ENCODE measurements at places on chromosomes 12 and 14.

- DNase-seq = no peak
Measured at GRCh38 chr12:3199551-3200031, 122.4 kb downstream of the TSPAN9 start.

DNA sequence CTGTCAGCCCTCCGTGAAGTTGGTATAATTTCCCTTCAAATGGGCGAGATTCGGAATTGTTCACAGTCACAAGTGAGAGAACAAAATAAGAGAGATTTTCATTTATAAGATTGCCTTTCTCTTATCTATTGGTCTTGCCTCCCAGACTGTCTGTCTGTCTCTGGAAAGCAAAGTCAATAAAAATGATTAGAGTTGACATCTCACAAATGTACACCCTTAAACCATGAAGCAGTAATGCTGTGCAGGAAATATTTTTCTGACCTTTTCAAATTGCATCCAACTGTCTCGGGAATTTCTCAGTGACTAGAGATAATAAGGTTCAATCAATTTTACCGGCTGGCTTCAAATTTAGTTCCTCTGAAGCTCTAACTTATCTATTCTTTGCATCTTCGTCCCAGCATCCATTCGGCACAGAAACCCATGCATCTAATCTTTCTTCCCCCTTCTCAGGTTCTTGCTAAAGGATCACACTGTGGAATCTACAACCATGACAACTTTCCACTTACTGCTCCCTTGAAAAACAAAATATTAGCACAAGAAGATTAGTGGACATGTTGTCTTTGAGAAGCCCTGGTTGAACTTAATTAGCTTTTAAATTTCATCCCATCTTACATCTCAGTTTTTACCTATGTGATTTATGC, 93.1 kb downstream of the RMST start:
- no peak for DNase-seq

DNA sequence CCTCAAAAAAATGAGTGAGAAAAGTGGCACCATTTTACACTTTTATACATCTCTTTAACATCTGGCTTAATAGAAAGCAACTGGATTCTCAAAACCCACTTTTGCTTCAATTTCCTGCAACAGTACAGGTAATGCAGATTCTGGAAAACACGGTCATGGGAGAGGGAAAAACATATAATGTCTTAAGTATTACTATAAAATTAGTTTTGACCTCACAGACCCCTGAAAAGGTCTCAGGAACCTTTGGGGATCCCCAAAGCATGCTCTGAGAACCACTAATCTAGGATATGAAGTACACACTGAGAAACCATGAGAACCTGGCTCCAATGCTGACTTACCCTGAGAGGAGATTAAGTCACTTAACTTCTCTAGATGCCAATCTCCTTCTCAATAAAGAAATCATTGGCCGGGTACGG, 64.7 kb downstream of the PPP2R5E start:
- DNase-seq = no peak

- no peak for DNase-seq
Measured at GRCh38 chr14:100333827-100334226, 10.7 kb downstream of the SLC25A47 start.

DNA sequence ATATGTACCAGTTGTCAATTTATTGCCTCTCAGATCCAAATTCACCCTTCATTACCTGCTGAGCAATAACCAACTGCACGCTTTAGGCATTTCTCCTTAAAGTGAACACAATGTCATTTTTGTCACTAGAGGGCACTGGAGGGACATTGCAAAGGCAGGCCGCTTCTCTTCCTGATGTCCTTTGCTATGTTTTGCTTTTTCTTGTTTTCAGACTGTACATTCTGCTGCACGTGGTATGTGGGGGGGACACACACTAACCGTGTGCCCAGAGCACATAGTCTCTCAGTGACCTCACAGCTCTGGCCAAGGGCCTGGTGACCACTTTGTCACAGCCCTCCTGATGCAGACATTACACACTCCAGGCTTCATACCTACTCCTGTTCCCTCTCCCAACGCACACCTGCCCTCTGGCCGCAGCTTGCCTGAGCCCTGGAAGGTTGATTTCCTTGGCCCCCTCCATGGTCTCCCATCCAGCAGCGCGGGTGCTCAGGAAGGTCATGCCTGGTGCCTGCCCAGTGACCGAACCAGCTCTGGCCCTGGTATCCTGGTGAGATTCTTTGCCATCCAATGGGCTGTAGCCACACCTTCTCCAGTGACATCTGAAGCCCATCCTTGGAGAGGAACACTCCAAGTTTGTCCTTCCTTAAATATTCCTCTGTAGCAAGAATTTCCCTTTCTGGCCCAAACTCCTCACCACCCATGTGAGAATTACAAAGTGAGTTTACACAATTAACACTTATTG, 39.9 kb downstream of the MYO1H start:
- DNase-seq = peak; percentile 28

DNA sequence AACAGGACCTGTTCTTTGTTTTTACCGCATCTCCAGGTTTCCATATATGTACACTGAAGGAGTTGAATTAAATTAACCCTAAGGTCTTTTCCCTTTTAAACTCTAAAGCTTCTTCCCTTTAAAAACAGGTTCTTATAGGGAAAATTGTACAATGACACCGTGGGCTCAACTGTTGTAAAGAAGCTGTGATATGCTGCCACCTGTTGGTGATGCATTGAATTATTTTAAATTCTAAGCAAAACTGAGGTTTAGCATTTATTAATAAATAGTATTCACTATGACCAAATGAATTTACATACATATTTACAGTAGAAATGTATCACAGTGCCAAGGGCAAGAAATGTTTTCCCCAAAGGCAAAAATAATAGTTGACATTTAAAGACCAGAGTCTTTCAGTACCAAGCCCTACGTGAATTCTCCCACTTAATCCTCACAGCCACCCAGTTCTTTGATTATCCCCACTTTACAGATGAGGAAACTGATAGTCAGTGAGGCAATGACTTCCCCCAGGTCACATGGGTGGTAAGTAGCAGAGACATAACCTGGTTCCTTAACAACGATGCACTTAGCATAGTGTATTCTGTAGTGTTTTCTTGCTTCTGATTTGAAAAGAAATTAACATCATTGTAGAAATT, 35.7 kb upstream of the TMEM263 start:
- peak; percentile 47 for DNase-seq

DNA sequence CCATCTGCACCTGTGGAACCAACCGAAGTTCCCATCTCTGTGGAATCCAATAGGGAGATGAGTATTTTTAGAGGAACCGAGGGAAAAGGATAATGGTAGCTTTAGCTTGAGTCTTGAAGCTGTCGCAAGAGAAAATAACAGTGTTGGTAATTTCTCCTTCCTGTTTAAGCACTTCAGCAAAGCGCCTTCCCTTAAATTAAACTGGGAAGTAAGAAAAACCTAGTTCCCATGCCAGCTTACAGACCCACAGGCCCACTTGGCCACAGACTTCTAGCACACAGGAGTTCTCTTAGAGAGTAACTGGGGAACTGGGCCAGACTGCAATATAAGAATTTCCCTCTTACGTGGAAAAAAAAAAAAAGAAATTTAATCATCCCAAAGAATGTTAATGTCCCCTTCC, 223.8 kb downstream of the EFCAB11 start:
- DNase-seq = peak; percentile 62

DNA sequence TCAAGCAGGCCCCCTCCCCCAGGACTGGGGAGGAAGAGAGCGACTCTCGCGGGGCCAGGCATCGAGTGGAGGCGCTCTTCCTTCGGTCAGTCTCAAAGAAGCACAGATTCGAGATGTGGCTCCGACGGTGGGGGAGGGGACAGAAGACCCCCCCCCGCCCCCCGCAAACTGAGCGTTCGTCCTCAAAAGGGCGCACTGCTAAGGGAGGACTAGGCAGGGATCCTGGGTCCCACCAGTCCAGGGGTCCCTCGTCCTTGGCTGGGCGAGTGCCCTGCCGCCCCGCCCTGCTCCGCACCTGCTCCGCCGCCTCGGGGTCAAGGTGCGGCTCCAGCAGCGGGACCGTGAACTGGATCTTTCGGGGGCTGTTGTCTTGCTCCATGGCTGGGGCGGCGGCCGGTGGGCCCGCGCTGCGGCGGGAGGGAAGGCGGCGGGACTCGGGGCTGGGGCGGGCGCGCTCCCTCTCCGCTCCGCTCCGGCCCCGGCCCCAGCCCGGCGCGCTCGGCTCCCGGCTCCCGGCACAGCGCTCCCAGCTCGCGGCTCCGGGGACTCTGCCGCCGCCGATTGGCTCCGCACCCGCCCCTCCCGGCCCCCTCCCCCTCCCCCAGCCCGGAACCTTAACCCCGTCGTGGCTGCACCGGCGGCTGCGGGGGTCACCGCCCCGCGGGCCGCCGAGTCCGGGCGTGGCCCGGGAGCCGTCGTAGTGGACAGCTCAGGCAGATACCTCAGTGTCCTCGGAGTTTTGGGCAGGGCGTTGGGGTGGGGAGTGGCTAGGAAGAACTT, at the start of gene PPP1R1A:
Gene PPP1R1A, minus strand, starts transcription at position 550 of the 780 bp plus-strand sequence. Its CDS starts 171 bp downstream, at position 379.
- DNase-seq = no peak

DNA sequence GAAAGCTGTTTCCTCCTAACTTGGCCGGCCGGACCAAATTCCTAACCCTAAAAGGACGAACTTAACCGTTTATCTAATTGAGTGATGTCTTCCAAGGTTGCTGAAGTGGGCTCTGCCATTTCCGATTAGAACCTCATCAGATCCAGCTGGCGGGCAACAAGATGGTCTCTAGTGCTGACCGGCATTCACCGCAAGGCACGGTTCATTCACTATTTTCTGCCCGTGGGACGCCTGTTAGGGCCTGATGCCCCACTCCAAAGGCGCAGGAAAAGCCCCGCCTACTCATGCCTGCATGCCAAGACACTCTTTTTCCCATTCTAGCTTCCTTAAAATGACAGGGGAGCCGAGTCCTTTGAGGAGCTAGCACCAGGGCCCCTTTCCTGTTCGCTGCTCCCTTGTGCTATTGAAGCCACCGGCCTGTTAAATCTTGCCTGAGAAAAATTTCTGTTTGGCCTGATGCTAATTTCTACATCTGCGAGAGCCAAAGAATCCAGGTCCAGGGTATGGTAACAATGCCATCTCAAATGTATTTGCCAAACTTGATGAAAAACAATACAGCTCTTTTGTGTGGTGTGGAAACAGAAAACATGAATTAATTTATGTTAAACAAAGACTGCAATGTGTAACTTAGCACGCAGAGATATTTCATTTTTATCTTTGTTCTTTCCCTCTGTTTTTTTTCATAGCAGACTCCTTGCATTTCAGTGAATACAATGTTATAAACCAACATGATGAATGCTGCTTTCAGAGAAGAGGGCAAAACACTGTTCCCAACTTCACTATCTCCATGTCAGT, 1071.2 kb upstream of the USP15 start:
- DNase-seq = no peak

GRCh38 chr14:58809520-58809919, 171.8 kb downstream of the DACT1 start:
- no peak for DNase-seq

- no peak for DNase-seq
Measured at GRCh38 chr14:75976826-75977581, 4.8 kb downstream of the TGFB3 start.

- DNase-seq = no peak
Measured at GRCh38 chr12:6902448-6902847, 2.2 kb upstream of the LRRC23 start.

DNA sequence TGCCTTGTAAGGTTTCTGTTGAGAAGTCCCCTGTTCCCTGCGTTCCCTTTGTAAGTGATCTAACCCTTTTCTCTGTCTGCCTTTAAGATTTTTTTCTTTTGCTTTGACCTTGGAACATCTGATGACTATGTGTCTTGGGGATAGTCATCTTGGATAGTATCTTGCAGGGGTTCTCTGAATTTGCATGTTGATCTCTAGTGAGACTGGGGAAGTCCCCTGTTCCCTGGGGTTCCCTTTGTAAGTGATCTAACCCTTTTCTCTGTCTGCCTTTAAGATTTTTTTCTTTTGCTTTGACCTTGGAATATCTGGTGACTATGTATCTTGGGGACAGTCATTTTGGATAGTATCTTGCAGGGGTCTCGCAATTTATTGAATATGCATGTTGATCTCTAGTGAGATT, 38.2 kb upstream of the TMX1 start:
- DNase-seq = no peak

GRCh38 chr12:111221062-111222026, 147.6 kb downstream of the PHETA1 start:
- no peak for DNase-seq

DNA sequence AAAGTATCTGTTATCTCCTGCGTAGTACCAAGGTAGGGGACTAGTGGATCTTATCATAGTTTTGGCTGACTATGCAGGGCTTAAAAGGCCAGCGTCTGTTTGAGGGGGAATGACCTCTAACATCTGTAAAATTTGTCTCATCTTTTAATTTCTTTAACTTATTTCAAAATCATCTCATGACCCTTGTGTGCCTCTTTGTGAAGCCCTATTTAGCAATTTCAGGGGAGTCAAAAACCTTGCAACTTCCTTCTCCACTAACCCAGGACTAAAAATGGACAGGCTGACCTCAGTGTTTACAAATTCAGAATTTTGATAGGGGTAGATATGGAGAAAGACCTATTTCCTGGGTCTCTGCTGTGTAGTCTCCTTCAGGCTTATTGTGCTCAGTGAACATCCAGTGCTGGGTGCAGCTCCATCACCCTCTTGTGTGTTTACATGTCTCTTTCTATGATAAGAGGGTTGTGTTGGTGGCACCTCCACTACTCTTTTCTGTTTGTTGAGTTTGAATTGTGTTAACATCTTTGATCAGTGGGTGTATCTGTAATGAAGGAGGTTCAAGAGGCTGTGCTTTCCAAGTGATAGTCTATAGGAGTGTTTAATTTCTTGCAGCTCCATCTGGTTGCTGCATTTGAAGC, 14.3 kb downstream of the NECAP1 start:
- peak; percentile 38 for DNase-seq

GRCh38 chr12:13156277-13156676, 40.2 kb upstream of the EMP1 start:
- DNase-seq = no peak

DNA sequence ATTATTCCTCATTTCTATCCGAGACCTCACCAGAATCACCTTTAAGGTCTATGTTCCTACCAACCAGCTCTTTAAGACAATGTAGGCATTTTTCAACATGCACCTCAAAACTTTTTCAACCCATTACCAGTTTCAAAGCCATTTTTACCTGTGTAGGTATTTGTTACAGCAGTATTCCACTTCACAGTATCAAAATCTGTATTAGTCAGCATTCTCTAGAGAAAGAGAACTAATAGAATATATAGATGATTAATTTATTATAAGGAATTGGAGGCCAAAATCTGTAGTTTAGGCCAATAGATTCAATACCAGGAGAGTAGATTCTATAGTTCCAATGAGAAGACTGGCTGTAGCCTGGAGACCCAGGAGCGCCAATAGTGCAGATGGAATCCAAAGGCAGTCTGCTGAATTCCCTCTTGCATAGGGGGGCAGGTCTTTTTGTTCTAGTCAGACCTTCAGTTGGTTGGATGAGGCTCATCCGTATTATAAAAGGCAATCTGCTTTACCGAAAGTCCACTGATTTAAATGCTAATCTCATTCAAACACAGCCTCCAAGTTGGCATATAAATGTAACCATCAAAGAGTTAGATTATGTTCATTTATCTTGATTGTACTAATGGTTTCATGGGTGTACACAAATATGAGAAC, 151.6 kb upstream of the SYT1 start:
- no peak for DNase-seq
